Epithelial cell of prostate (primary cell): ENCODE measurements at places on chromosomes 7 and 10.

DNA sequence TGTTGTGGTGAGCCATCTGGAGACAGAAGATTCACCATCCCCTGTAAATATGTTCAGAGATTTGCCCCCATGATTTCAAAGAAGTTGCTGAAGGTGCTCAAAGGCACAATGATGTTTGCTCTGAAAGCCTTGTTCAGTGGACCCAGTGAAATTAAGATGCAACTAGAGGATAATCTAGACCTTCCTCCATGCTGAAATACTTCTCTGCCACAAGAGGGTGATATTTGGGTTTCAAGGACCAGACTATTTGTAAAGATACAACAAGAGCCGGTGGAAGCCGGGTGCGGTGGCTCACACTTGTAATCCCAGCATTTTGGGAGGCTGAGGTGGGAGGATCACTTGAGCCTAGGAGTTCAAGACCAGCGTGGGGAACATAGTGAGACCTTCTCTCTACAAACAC lies 13.5 kb upstream of the MSRB2 start:
- no peak for DNase-seq

GRCh38 chr7:26609532-26609931 lies 254.9 kb downstream of the SKAP2 start:
- no peak for DNase-seq

DNA sequence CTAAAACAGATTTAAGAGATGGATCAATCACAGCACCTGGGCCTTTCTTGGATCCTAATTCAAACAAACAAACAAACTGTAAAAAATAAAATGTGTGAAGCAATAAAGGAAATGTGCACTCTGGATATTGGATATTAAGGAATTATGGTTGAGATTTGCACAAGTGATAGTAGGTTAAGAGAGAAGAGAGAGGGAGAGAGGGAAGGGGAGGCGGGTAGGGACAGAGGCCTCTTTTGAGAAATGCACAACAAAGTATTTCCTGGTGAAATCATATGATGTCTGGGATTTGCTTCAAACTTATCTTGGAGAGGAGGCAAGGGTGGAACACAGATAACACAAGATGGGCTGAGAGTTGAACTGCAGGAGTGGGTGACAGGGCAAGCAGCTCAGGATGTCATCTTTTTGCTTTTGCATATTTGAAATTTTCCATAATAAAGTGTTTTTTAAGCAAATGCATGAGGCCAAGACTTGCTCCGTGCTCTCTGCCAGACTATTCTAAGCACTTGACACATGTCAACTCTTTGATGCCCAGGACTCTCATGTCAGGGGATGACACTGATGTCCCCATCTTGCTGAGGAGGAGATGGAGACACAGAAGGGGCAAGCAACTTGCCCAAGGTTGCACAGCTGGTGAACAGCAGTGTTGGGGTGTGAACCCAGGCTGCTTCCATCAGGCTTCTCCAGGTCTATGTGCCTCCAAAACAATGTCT lies 9.1 kb upstream of the AEBP1 start:
- DNase-seq: no peak

DNA sequence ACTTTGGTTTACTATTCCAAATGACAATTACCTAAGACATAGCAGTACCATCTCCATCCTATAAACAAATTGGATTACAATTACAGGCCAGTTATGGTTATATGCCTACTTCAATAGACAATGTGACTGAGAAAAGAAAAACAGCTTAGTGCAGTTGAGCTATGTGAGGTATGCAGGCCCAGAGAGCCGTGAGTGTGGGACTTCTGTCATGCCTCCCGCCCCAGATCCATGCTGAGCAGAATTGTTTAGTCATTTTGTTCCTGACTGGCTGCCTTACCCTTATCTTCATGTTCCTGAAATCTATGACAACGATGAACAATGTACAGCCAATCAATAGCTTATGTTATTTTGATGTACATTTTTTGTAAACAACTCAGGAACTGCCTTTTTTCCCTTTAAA lies 21.7 kb downstream of the LARP4B start:
- no peak for DNase-seq

GRCh38 chr7:139118234-139118804 lies 8.8 kb upstream of the ZC3HAV1 start:
- peak; percentile 64 for DNase-seq

- no peak for DNase-seq
Observed at GRCh38 chr7:66957595-66958290, 36.7 kb downstream of the TMEM248 start.

GRCh38 chr7:44473295-44473694 lies 17.2 kb downstream of the NUDCD3 start:
- peak; percentile 49 for DNase-seq

DNA sequence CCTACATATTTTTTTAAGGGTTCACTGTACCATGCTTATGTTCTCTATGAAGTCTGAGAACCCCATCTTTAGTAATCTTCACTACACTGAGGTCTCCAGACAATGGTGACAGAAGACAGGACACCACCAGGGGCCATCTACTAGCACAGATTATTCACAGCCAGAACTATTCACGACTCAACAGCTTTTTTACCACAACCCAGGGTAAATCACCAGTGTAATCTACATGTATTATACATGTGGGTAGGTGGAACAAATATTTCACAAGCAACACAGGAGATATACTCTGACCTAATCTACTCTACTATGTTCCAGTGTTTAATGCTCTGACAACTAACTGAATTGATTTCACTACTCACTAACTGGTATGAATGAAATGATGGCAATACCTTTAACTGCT lies 136.1 kb downstream of the ELMO1 start:
- DNase-seq: no peak

- no peak for DNase-seq
Observed at GRCh38 chr10:27986821-27987220, 12.1 kb downstream of the ODAD2 start.

GRCh38 chr10:75619635-75620034 lies 188.2 kb downstream of the LRMDA start:
- DNase-seq: no peak

GRCh38 chr10:1451362-1451888 lies 285.9 kb downstream of the ADARB2 start:
- DNase-seq: no peak

GRCh38 chr10:68212721-68213352 lies 19.1 kb downstream of the ATOH7 start:
- no peak for DNase-seq

GRCh38 chr7:134645935-134646334 lies 718 bp upstream of the BPGM start:
- no peak for DNase-seq
